ENCODE measurements at places on chromosomes 3 and 15. TPM values are rescaled to one million over a fixed set of nuclear protein-coding genes. Genes with fewer than 3 reads are reported as not detected.

The SMCO1 gene
- total RNA-seq, result not detected

The TCF12 gene
- 67.7 TPM for total RNA-seq

The CD96 gene
- total RNA-seq, result 0.13 TPM

The TM6SF1 gene
- 0.83 TPM for total RNA-seq

The STAB1 gene
- 0.59 TPM for total RNA-seq

The VIPR1 gene
- total RNA-seq, result 2.2 TPM

The PKM gene
- 2,365 TPM for total RNA-seq

The EEF1AKMT4 gene
- 2.9 TPM for total RNA-seq

The CLEC3B gene
- total RNA-seq, result 29.6 TPM

The UNC13C gene
- under 0.01 TPM for total RNA-seq

The TUSC7 gene
- not detected for total RNA-seq

The NSMCE3 gene
- total RNA-seq, result 7.8 TPM

The GABRR3 gene
- not detected for total RNA-seq

The CAPN3 gene
- 1.6 TPM for total RNA-seq

The GHRL gene
- total RNA-seq, result not detected

The AADACL2 gene
- total RNA-seq, result not detected

The SNTN gene
- not detected for total RNA-seq

The TRPC1 gene
- 37.3 TPM for total RNA-seq

The CCR9 gene
- total RNA-seq, result not detected

The P2RY14 gene
- not detected for total RNA-seq

The ZBED2 gene
- total RNA-seq, result not detected

The CLDN1 gene
- total RNA-seq, result 4.1 TPM

The PLAAT1 gene
- not detected for total RNA-seq

The CDHR4 gene
- total RNA-seq, result 0.07 TPM

The SLC6A1 gene
- 0.10 TPM for total RNA-seq

The GOLIM4 gene
- 72.7 TPM for total RNA-seq

The ARPP21 gene
- 2.4 TPM for total RNA-seq

The FILIP1L gene
- 23.8 TPM for total RNA-seq

The IL17RB gene
- total RNA-seq, result under 0.01 TPM

The DUOX1 gene
- total RNA-seq, result not detected

The ZNF501 gene
- 3.0 TPM for total RNA-seq

The PLCH1 gene
- 0.03 TPM for total RNA-seq

The EFCC1 gene
- not detected for total RNA-seq

The A4GNT gene
- total RNA-seq, result not detected

The HESX1 gene
- 0.17 TPM for total RNA-seq

The EBLN2 gene
- 4.2 TPM for total RNA-seq

The SLC12A8 gene
- total RNA-seq, result 13.2 TPM

All from smooth muscle cell of the pulmonary artery (primary cell).